ENCODE measurements at places on chromosomes 12 and 14. TPM values are rescaled to one million over a fixed set of nuclear protein-coding genes. Genes with fewer than 3 reads are reported as not detected.

The CEP170B gene
- 25.5 TPM for total RNA-seq

The SPTB gene
- total RNA-seq = 2.5 TPM

The KLRC1 gene
- not detected for total RNA-seq

The PRIMA1 gene
- total RNA-seq = 0.29 TPM
